ENCODE measurements at places on chromosomes 7 and 10.

DNA sequence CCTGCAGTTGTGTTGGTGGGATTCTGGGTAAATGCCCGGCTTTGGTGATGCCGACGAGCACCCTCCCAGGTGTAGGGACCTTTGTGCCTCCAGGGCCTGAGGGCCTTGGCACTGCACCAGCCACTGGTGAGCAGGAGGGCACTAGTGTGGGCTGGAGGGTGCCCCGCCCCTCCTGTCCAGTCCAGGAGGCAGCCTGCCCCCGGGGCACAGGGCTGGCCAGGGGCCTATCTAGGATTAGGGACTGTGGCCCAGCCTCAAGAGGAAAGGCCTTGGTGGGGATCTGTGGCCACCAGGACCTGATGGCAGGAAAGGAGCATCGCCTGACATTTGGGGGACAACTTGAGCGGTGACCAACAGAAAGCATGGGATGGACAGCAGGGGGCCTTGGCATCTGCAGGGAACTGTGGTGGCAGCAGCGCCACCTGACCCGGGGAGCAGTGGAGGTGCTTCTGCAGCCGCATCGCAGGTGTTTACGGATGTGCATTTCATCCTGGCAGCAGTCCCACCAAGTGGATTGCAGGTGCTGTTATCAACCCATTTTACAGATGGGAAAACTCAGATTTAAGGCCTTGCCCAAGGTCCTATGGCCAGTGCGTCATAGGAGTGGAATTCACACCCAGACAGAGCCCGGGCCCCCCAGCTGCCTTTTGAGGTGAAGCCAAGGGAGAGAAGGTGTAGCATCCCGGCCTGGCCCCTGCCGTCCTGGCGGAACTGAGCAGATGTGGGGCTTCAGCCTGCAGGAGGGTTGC, 11.1 kb downstream of the ZNF316 start:
- DNase-seq, result no peak

GRCh38 chr10:113718969-113719822, 32.3 kb upstream of the PLEKHS1 start:
- no peak for DNase-seq

DNA sequence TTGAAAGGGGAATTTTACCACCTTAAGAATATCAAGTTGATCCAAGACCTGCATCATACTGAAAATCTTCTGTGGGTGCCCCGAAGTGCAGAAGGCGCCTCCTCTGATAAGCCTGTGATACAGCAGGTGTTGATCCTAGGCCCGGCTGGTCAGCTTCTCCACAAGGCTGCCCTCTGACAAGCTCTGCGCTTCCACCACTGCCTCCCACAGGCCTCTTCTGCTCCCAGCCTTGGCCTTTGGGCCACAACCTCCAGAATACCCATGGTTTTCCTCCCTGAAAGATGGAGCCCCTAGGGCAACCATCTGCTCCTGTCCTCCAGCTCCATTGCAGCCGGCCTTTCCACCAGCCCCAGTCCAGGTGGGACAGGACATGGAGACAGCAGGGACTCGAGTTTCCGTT, 5.6 kb upstream of the OGDHL start:
- DNase-seq, result no peak

- no peak for DNase-seq
Measured at GRCh38 chr7:130750755-130751154, 16.7 kb upstream of the KLF14 start.

DNA sequence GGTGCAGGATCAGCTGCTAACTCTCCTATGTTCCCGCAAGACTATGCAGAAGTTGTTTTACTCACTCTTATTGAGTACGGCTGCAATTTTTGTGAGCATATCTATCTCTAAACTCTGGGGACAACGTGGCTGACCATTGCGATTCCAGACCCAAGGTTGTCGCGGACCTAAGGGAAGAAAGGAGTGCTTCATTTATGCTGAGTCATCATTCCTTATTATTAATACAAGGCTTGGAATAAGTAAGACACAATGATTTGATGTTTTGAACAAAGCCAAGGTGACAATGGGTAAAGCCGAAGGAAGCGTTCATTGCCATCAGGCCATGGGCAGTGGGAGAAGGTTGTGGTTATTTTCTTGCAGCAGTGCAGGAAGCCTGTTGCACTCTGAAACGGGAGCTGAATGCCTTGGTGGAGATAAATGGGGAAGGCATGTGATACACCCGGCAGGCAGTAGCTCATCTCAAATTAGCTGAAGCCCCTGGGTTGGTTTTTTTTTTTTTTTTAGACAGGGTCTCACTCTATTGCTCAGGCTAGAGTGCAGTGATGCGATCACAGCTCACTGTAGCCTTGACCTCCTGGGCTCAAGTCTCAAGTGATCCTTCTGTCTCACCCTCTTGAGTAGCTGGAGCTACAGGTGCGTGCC, 605.7 kb downstream of the TYW1 start:
- no peak for DNase-seq

- DNase-seq, result no peak
Measured at GRCh38 chr7:83640240-83640639, 8.7 kb downstream of the SEMA3E start.

GRCh38 chr10:75450075-75450445, 18.6 kb downstream of the LRMDA start:
- DNase-seq, result no peak

DNA sequence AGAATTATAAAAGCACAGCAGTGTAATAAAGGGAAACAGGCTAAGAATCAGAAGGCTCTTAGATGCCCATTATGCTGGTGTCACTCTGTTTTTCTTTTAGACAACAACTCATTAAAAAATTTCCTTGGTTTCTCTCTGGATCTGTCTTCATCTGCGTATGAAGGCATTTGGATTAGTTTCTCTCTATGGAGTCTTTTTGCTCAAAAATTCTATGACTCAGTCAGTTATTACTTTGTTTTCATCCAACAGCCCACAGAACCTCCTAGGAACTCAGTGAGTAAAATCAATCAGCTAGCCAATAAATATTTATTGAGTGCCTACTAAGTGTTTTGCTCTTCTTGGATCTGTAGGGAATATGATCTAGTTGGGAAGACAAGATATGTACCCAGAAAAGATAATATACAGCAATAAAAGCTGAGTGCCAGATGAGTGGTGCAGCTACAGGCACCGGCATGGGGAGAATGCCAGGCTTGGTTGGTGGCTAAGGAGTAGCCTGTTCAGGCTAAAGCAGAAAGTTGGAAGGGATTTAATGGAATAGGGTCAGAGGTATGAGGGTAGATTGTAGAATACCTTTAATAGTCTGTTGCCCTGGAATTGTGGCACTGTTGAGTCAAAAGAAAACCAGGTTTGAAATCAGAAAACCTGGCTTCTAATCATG, 156.2 kb downstream of the LRRC4 start:
- DNase-seq, result no peak

GRCh38 chr7:139345042-139345441, 3.9 kb downstream of the FMC1 start:
- no peak for DNase-seq

DNA sequence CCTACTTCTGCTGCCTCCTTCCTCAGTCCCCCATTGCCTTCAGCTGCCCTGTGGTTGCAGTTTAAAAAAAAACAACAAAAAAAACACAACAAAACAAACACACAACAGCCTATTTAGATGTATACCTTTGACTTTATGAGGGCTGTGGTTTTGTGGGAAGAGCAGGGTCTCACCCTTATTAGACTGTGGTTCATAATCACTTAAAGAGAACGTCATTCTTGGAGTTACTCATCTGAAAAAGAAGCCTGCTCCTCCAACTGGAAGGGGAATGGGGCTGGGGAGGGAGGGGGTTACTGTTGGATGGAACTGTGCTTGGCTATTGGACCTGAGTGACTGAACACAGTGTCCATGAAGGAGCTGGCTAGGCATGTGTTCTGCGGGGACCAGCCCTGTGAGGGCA, 48.1 kb downstream of the SDK1 start:
- no peak for DNase-seq

DNA sequence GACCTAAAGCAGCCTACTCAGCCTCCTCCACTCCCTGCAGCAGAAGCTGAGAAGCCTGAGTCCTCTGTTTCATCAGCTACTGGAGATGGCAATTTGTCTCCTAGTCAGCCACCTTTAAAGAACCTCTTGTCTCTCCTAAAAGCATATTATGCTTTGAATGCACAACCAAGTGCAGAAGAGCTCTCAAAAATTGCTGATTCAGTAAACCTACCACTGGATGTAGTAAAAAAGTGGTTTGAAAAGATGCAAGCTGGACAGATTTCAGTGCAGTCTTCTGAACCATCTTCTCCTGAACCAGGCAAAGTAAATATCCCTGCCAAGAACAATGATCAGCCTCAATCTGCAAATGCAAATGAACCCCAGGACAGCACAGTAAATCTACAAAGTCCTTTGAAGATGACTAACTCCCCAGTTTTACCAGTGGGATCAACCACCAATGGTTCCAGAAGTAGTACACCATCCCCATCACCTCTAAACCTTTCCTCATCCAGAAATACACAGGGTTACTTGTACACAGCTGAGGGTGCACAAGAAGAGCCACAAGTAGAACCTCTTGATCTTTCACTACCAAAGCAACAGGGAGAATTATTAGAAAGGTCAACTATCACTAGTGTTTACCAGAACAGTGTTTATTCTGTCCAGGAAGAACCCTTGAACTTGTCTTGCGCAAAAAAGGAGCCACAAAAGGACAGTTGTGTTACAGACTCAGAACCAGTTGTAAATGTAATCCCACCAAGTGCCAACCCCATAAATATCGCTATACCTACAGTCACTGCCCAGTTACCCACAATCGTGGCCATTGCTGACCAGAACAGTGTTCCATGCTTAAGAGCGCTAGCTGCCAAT, 202.2 kb downstream of the ZEB1 start:
- DNase-seq, result no peak

DNA sequence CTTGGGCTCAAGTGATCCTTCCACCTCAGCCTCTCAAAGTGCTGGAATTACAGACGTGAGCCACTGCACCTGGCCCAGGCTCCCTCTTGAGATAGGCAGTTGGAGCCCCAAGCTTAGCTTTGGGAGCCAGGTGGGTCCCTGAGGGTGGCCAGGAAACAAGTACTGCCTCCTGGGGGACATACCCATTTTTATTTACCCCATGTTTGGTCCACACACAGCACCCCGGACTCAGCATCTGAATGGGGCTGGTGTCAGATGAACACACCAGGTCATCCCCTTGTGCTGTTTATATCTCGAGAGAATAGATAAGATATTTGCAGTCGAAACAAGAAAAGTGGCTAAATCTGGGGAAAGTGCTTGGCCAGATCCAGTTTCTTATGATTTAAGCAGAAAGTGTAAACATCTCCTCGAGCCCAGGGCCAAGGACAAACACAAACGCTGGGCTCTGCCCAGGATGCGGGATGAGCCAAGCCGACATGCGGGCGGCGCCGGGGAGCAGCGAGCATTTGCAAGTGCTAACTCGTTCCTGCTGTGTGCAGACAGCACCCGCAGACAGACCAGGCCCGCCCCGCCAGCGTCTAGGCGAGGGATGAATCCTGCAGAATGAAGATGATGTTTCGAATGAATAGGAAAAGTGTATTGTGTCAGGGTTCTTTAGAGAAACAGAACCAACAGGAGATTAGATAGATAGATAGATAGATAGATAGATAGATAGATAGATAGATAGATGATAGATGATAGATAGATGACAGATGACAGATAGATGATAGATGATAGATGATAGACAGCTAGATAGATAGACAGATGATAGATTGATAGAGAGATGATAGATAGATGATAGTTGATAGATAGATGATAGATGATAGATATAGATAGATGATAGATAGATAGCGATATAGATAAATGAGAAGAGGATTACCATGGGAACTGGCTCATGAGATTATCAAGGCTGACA, 44.4 kb upstream of the OCM2 start:
- no peak for DNase-seq

GRCh38 chr7:19747740-19748339, 25.6 kb downstream of the TMEM196 start:
- DNase-seq, result peak; percentile 5

GRCh38 chr7:134707663-134708378, 61.2 kb downstream of the BPGM start:
- no peak for DNase-seq

DNA sequence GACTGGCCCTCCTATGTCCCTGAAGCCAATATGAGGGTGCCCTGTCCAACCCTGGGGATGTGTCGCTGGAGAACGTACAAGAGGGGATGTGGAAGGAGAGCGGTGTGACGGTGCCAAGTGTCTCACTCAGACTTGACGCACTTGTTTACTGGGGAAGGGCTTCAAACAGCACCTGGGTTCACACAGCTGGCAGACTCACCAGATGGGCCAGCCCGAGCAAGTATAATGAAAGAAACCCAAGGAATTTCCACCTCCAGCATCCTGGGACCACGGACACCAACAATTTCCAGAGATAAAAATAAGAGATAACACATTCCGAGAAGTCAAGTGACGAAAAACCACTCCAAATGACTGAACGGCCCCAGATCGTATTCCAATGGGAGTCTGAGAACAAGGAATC, 5.3 kb downstream of the ATP5MF start:
- DNase-seq, result no peak

DNA sequence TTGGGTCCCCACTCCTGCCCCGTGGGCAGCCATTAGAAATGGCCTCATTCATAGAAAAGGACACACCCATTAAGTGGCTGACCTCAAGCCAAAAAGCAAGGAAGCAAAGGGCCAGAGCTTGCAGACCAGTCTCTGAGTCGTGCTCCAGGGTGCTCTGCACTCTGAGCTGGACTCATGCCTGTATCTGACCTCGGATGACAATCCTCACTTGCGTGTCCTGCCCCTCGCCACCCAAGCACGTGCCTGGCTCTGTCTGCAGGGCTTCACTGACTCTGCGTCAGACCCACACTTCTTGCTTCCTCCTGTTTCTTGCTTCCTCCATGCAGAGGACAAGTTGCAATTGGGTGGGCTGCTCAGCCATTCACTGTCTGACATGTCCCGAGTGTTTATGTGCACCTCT, 138.8 kb downstream of the OAT start:
- no peak for DNase-seq

GRCh38 chr10:47311932-47312662, 10.2 kb upstream of the GDF2 start:
- peak; percentile 70 for DNase-seq

- no peak for DNase-seq
Measured at GRCh38 chr10:91034494-91035159, 113.7 kb upstream of the ANKRD1 start.

GRCh38 chr7:20835111-20835750, 48.5 kb upstream of the SP8 start:
- no peak for DNase-seq

- DNase-seq, result no peak
Measured at GRCh38 chr10:84184517-84184916, 9.8 kb upstream of the CDHR1 start.

DNA sequence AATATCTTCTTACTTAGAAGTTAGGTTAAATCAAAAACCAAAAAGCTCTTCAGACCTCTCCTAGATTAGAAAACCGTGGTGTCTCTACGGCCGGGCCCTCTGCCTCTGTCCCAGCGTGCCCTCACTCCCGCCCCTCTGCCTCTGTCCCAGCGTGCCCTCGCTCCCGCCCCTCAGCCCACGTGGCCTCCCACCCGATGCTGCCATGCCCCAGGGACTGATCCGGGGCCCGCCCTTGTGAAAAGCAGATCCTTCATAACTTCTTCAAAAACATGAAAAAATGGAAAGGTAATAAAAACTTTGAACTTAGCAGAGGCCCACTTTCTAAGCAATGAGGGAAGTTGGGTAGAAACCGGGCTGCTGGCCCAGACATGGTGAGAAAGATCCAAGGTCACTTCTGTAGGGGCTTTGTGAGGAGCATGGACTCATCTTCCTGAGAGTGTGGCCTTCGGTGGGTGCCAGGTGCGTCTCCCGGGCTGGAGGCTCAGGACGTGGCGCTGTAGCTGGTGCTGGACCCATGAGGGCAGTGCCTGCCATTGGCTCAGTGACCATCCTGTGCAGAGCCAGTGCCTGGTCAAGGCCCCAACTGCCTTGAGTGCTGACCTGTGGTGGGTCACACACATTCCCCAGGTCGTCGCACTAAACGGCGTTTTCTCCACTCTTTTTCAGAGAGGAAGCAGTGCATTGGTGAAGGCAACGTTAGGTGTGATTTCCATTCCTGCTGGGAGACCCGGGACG, 4.9 kb upstream of the DPYSL4 start:
- no peak for DNase-seq
